Progenitor cell of endocrine pancreas (in vitro differentiated cells): ENCODE measurements at places on chromosomes 7 and 10.
A peak's percentile ranks its signal among the peaks of the same experiment; 100 is the strongest.

DNA sequence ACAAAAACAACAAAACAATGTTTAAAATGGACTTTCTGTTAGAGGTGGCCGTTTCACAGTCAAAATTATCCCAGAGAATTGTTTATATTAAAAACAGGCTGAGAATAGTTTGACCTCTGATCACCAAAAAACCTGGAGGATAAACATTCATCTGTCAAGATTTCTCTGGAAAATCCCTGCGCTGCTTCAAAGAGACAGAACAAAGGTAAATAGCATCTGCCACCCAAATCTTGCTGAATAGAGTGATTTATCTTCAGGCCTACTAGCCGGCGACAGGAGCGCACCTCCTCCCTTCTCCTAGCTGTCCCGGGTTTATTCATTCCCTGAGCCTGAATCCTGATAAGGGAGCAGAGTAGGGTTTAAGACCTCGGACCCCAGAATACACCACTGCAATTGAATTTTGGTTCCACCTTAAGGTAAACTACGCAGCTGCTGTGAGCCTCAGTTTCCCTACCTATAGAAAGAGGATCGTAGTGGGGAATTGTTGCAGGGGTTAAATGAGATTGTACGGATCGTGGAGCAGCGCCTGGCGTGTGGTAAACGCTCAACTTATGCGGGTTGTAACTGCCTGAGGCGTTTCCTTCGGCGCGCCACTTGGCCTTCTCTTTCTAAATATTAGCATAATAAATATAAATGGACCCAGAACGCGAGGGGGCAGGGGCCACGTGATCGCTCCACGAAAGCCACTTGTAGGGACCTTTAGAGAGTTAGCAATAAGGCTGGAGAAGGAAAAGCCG, 498 bp upstream of the ST7 start:
- DNase-seq, result no peak

GRCh38 chr7:149188637-149189259, 6.6 kb upstream of the ZNF282 start:
- DNase-seq, result no peak

GRCh38 chr7:157568106-157568769, 231.4 kb downstream of the DNAJB6 start:
- no peak for DNase-seq

GRCh38 chr7:156725936-156726335, 85.4 kb downstream of the RNF32 start:
- DNase-seq, result no peak

GRCh38 chr7:135420786-135421185, 89.1 kb downstream of the CNOT4 start:
- no peak for DNase-seq

- DNase-seq, result no peak
These were observed 280.0 kb downstream of the SEMA3D start for GRCh38 chr7:84906889-84907288.

GRCh38 chr10:132986576-132986975, 44.2 kb upstream of the CFAP46 start:
- DNase-seq, result no peak

DNA sequence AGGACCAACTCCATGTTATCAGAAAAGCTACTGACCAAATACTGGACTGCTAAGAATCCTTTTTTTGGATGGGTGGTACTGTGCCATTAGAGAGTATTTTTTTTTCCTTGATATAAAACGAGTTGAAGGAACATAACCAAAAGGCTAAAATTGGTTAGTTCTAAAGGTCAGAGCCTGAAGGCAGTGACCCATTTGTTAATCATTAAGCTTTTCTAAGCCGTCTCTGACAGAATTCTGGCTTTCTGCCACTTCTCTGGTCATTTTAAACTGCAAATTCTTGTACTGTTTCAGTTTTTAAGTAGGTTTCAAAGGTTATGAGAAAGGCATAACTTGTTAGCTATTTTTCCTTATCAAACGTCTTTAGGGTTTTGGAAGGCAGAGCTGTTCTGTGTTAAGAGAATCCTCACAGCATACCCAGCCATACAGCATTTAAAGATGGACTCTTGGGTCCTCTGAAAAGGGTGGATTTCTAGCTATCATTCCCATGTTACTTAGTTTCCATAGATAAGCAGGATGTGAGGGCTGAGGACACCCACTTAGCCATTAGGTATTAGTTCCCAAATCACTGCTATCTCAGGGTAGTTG, 196.8 kb downstream of the RNLS start:
- DNase-seq, result no peak

GRCh38 chr7:130009848-130010688, 41.1 kb downstream of the ZC3HC1 start:
- no peak for DNase-seq

DNA sequence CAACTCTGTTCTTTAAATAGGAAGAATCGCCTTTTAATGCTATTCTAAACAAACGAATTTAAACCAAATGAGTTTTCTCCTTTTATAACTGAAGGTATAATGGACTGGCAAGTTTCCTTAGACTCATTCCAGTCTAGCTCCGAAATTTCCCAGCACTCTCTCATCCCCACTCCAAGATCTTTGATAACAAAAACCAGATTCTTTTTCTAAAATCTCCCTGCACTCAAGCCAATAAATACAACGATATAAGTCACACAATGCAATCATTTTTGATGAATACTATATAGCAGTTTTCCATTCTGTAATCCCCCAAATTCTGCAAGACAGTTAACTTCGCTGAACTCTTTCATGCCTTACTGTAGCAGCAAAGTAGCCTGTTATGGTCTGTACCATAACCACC, 1.9 kb downstream of the OGA start:
- DNase-seq, result no peak

DNA sequence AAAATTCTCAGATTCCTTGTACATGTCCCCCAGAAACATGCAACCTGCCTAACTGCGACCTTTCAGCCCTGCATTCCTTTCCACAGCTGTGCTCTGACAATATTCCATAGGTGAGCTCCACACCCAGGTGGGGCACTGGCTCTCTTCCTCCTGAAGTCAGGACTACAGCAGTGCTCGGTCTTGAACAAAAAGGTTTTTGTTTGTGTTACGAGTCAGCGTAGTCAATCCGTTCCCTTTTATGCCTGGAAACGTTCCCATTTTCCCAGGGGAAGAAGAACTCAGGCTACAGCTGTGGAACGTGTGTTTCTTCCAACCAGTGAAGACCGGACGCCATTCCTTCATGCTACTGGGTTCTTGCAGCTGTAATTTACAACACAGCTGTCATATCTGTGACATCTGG, 52.4 kb upstream of the PFKP start:
- no peak for DNase-seq

- no peak for DNase-seq
These were observed 66.5 kb upstream of the SHTN1 start for GRCh38 chr10:117071286-117072050.

DNA sequence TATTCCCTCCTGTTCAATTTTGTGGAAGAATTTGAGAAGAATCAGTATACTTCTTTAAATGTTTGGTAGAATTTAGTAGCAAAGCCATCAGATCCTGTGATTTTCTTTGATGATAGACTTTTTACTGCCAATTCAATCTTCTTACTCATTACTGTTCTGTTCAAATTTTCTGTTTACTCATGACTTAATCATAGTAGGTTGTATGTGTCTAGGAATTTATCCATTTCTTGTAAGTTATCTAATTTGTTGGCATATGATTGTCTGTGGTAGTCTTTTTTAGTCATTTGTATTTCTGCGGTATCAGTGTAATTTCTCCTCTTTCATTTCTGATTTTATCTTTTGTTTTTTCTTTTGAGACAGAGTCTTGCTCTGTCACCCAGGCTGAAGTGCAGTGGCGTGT, 87.4 kb downstream of the CCDC3 start:
- no peak for DNase-seq

GRCh38 chr7:117023325-117023854, 70.1 kb downstream of the ST7 start:
- DNase-seq, result no peak

- no peak for DNase-seq
These were observed 335.4 kb downstream of the PARD3 start for GRCh38 chr10:34479520-34480179.

DNA sequence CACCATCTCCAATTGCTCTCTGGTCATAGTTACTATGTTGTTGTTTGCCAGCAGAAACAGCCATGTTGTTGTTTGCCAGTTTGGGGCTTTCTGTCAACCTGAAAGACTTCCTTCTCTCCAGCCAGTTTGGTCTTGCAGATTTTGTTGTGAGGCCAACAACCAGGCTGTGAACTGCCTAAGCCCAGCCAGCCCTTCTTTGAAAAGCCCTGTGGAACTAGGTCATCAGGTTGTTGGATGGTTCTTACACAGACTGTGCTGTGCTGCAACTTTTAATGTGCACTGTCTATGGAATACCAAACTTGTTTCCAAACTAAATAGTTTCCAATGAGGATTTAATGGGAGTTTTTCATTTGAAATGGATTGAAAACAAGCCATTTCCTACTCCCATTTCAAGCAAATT, 592.7 kb upstream of the GALNT17 start:
- DNase-seq, result no peak

DNA sequence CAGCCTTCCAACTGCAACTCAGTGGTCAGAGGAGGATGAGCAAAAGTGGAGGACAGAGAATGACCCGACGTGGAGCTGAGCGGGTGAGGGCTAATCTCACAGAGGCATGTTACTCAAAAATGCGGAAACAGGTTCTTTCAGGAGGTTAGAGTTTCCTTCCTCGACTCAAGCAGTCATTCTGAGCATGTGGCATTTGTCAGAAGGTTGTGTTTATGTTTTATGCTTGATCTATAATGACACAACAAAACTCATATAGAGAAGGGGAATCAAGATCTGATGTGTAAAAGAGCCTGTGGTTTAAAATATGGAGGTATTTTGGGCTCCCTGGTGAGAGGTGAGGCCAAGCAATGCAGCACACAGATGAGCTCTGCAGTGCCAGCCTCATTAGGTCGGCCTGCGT, 311.4 kb downstream of the ADARB2 start:
- DNase-seq, result no peak

GRCh38 chr7:117008886-117009531, 55.7 kb downstream of the ST7 start:
- DNase-seq, result no peak

GRCh38 chr7:131057794-131058070, 269.9 kb upstream of the MKLN1 start:
- DNase-seq, result no peak

GRCh38 chr10:12420530-12421120, 71.3 kb downstream of the CAMK1D start:
- DNase-seq, result no peak

DNA sequence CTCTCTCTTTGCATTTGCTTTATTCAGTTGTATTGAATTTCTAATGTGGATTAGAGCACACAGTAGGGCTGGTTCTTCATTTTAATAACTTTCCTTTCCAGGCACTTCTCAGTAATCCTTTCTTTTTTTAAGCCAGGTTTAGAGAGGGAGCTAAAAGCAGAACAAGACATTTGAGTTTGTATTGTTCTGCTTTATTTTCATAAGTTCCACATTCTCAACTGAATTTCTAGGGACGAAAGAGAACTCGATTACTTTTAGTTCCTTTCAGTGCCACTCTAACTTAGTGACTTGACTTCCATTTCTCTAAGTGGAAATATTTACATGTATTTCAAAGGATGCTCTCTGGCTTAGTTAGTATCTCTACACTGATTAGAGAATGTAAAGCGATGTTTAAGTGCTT, 145.6 kb downstream of the EXOC4 start:
- no peak for DNase-seq

GRCh38 chr7:134420424-134421125, 38.3 kb downstream of the AKR1B1 start:
- DNase-seq, result peak; percentile 27

GRCh38 chr10:95730233-95730632, 25.7 kb upstream of the ENTPD1 start:
- DNase-seq, result no peak

DNA sequence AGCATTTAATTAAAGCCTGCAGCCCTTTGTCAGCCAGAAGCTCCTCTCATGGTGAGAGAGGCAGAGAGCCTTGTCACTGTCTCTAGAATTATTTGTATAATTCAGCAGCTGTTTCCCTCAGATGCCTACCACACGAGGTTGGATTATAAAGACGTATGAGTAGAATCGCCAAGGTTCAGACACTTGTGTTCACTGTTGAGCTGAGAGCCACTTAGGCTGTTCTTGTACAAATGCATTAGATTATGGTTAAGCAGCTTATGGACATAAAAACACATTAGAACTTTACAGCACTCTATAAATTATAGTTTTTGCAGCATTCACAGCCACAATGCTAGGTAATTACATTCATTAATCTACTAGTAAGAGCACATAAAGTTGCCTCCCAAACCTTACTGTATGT, 282.6 kb downstream of the AUTS2 start:
- DNase-seq, result no peak

DNA sequence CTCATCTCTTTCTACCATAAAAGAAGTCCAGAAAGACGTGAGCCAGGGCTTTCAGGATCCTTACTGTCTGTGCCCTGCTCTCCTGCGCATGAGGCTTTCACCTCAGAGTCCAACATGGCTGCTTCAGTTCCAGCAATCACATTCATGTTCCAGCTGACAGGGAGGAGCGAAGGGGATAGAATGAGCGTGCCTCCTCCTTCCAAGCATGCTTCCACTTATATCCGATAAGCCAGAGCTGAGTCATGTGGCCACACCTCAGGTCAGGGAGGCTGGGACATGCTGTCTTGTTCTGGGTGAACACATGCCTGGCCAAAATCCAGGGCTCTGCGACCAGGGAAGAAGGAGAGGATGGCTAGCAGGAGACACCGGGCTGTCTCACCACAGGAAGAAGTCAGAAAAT, 248.2 kb downstream of the SKAP2 start:
- DNase-seq, result no peak

- no peak for DNase-seq
These were observed 525.8 kb downstream of the NRG3 start for GRCh38 chr10:82400841-82401240.

- no peak for DNase-seq
These were observed 1.5 kb downstream of the PCOLCE start for GRCh38 chr7:100603726-100604027.

GRCh38 chr7:115476671-115477181, 553.8 kb downstream of the TFEC start:
- no peak for DNase-seq

- DNase-seq, result no peak
These were observed 3.0 kb upstream of the PLAU start for GRCh38 chr10:73907841-73908517.

GRCh38 chr10:19178675-19179074, 130.1 kb downstream of the MALRD1 start:
- no peak for DNase-seq

- DNase-seq, result no peak
These were observed 58.0 kb downstream of the PLXNA4 start for GRCh38 chr7:132518102-132518838.
